ENCODE measurements at places on chromosomes 16 and 17. TPM values are rescaled to one million over a fixed set of nuclear protein-coding genes. Genes with fewer than 3 reads are reported as not detected.

DNA sequence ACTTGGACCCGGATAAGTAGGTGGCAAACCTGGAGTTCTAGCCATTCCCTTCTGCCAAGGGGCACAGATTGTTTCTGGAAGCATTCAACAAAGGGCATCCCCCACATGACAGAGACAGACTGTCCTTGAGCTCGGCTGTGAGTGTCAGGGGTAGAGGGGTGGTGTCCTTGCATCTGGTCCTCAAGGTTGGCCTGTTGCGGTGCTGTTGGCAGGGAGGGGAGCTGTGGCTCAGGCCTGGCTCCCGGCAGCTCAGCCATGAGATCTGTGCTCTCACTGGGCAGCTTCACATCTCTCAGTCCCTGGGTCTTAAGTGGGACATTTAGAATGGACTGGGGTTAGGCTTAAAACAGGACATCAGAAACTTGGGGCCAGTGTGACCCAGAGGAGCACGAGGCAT is 20.4 kb downstream of the CCDC182 start:
- no peak overlapping the region for H3K4me3 ChIP-seq
- no peak overlapping the region for H3K27ac ChIP-seq
- no peaks in the 10 kb centered on the region for H3K36me3 ChIP-seq

GRCh38 chr17:4465786-4466185 is 32.0 kb downstream of the SPNS3 start:
- no peaks in the 10 kb centered on the region for H3K27me3 ChIP-seq
- H3K36me3 ChIP-seq: no peaks in the 10 kb centered on the region
- H3K4me3 ChIP-seq: no peak overlapping the region
- no peak overlapping the region for H3K27ac ChIP-seq
- H3K4me1 ChIP-seq: no peaks in the 10 kb centered on the region

DNA sequence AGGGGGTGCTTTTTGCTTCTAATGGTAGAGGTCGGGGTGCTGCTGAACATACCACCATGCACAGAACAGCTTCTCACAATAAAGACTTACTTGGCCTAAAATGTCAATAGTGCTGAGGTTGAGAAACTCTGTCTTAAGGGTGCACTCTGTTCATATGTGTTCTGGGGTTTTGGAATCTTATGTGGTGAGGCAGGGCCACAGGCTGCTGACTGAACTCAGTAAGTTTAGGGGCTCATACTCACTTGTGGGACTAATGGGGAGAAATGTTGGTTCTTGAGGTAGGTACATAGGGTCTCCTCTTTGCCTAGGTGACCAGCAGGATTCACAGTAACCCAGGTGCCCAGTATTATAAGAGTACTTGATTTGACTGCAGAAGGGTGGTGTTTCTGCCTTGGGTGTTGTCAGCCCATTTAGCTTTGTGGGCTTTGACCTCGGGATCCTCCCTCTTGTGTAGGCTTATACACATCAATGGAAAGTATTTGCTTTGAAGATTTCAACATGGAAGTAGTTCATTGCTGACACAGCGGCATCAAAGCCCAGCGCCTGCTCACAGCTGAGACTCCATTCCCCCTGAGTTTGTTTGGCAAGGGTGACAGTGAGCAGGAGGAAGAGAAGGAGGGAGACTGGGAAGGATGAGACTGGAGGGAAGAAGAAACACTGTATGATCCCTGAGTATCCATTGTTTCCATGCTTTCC is 17.2 kb downstream of the SLC7A6 start:
- no peak overlapping the region for H3K27ac ChIP-seq
- H3K36me3 ChIP-seq: no peaks in the 10 kb centered on the region
- H3K4me3 ChIP-seq: no peak overlapping the region

DNA sequence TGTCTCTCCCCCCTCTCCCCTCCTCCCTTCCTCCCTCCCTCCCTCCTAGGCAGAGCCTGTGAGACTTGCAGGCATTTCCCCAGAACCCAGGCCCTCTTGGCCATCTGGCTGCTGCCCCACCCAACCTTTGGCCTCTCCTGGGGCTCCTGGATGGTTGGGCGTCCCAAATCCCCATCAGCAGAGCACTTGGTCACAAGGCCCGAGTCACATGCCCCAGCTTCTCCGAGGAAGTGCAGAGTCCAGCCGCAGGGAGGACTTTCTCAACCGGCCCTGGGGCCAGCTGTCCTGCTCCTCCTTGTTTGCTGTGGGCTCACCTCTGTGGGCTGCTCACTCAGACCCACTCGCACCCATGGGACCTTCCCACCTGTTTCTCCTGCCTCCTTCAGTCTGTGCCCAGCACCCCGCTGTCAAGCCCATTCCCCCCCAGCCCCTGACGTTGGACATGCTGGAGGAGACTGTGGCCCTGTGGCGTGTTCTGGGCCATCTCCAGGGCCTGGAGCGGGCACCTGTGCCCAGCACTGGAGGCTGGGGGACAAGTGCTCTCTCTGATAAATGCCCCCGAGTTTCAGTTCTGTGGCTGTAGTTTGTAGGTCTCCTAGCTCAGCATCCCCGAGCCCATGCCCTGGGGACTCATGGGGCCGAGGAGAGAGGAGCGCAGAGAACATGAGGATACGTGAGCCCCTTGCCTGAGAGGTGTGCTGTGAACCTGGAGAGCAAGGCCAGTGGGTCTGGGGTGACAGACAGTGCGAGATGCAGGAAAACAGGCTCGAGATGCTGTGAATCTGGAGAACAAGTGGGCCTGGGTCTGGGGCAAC is 42.3 kb upstream of the ZNF750 start:
- no peaks in the 10 kb centered on the region for H3K36me3 ChIP-seq
- H3K4me3 ChIP-seq: no peak overlapping the region
- peaks cover 30% of the 10 kb centered on the region for H3K4me1 ChIP-seq
- peak overlapping the region; percentile 89 for H3K27ac ChIP-seq

DNA sequence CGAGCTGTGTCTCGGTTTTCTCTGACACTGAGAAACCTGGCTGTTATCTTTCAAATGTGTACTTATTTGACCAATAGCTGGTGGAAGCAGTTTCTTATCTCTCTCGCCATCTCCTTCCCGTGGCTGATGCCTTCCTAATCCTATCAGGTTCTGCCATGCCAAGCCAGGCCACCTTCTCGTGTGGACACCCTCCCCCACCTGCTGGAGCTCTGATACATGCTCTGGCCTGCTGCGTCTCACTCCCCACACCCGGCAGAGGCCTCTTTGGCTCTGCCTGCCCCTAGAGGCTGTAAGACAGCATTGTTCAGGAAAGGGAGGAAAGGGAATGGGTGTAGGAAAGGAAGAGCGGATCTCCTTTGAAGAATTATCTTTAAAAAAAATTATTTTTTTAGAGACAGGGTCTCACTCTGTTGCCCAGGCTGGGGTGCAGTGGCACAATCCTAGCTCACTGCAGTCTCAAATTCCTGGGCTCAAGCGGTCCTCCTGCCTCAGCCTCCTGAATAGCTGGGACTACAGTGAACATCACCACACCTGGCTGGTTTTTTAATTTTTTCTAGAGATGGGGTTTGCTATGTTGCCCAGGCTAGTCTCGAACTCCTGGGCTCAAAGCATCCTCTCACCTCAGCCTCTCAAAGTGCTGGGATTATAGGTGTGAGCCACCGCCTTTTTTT is 7.5 kb upstream of the ARMC5 start:
- H3K4me1 ChIP-seq: peaks cover 3% of the 10 kb centered on the region
- no peak overlapping the region for H3K4me3 ChIP-seq
- no peaks in the 10 kb centered on the region for H3K36me3 ChIP-seq
- DNase-seq: no peak

DNA sequence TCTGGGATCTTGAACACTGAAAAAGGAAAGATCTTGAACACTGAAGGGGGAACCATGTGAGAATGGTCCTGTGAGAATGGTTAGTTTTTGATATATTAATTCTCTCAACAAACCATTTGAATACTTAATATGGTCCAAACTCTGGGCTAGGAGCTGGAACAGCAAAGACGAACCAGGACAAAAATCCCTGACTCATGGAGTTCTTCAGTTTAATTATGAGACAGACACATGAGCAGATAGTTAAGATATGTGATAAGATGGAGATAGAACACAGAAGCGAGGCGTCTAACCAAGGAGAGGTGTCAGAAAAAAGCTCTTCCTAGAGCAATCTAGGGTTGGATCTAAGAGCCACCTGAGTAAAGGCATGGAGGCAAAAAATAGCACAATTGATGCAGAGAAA is 1.6 kb downstream of the CKLF start:
- DNase-seq: no peak
- H3K4me1 ChIP-seq: peaks cover 17% of the 10 kb centered on the region
- no peak overlapping the region for H3K4me3 ChIP-seq
- H3K27ac ChIP-seq: no peak overlapping the region
- H3K27me3 ChIP-seq: no peaks in the 10 kb centered on the region

- no peak overlapping the region for H3K27ac ChIP-seq
- no peak overlapping the region for H3K4me3 ChIP-seq
- H3K4me1 ChIP-seq: no peaks in the 10 kb centered on the region
These were observed 192.6 kb downstream of the PARN start for GRCh38 chr16:14437426-14437825.

GRCh38 chr17:49486012-49486641 is 9.0 kb upstream of the NGFR start:
- H3K4me3 ChIP-seq: no peak overlapping the region
- DNase-seq: no peak
- no peaks in the 10 kb centered on the region for H3K27me3 ChIP-seq
- no peaks in the 10 kb centered on the region for H3K4me1 ChIP-seq
- no peak overlapping the region for H3K27ac ChIP-seq
- H3K36me3 ChIP-seq: no peaks in the 10 kb centered on the region

DNA sequence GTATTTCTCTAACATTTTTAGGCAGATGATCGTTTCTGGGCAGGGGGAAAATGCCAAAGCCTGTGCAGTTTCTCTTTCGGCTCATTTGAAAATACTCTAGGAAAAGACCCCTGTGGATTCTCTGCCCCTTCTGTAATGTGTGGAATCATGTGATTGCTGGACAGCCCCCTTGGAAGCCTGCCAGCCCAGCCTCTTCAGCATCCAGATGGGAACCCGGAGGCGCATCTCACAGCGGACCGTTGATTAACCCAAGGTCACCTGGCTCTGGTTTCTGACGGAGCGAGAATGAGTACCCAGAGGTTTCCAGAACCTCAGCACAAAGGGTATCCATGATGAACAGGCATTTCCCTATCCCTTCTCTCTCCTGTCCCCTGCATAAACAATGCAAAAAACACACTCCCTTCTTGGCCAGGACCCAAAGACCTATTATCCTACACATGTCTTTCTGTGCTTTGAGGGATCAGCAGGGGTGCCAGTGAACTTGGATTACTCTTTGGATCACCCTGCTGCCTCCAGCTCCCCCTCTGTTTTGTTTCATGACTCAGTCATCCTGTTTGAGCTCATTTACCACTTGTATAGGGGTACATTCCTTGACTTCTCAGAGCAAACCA is 957.1 kb upstream of the RBFOX1 start:
- DNase-seq: no peak
- no peak overlapping the region for H3K4me3 ChIP-seq
- no peaks in the 10 kb centered on the region for H3K27me3 ChIP-seq
- no peaks in the 10 kb centered on the region for H3K36me3 ChIP-seq

DNA sequence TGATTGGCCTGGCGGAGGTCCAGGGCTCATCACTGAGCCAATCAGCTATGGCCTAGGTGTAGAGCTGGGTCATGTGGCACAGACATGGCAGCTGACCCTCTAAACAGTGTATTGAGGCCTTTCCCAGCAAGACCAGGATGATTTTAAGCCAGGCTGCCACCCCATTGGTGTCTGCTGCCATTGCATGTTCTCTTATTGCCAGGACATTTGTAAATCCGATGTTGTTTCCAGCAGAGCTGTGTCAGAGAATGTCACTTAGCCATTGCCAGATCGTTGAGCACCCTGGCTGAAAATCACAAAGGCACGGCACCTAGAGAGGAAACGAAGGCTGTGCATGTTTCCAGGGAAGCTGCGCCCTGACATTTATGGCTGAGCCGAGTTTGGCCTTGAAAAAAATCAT is 33.4 kb downstream of the RBFOX1 start:
- no peak for DNase-seq
- H3K27ac ChIP-seq: no peak overlapping the region
- no peaks in the 10 kb centered on the region for H3K4me1 ChIP-seq
- H3K36me3 ChIP-seq: no peaks in the 10 kb centered on the region

DNA sequence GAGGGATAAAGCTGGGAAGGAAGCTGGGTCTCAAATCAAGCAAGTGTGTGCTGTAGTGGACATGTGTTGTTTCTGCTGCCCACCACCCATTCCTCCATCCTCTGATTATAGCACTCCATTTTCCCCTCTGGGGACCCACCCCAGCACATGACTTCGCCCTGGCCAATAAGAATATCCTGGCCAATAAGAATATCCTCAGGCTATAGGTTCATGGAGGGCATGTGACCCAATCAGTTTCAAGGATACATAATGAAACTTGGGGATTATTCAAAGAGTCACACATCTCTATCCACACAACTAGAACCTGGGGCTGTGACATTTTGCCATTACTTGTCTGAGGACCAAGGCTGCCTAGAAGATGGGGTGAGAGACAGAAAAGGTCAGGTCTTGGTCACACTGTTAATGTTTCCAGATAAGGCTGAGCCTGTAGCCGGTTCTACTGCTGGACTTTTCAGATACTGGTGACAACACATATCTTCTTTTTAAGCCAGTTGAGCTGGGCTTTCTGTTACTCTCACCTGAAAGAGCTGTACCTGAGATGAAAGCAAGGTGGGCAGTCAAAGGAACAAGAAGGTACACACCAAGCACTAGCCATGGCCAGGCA is 33.7 kb downstream of the MYO18A start:
- H3K27ac ChIP-seq: no peak overlapping the region
- H3K36me3 ChIP-seq: no peaks in the 10 kb centered on the region
- H3K4me1 ChIP-seq: peaks cover 8% of the 10 kb centered on the region
- H3K4me3 ChIP-seq: no peak overlapping the region

- no peak overlapping the region for H3K27ac ChIP-seq
- no peak for DNase-seq
- peak overlapping the region; percentile 70 for H3K4me3 ChIP-seq
- no peaks in the 10 kb centered on the region for H3K4me1 ChIP-seq
- H3K27me3 ChIP-seq: no peaks in the 10 kb centered on the region
These were observed 1.7 kb downstream of the CMTM3 start for GRCh38 chr16:66605979-66606751.

- H3K36me3 ChIP-seq: no peaks in the 10 kb centered on the region
- H3K27me3 ChIP-seq: no peaks in the 10 kb centered on the region
- H3K4me3 ChIP-seq: no peak overlapping the region
- DNase-seq: peak; percentile 82
- H3K27ac ChIP-seq: peak overlapping the region; percentile 67
These were observed 26.6 kb downstream of the GSE1 start for GRCh38 chr16:85639529-85640253.

- no peaks in the 10 kb centered on the region for H3K36me3 ChIP-seq
- no peak overlapping the region for H3K4me3 ChIP-seq
- H3K4me1 ChIP-seq: no peaks in the 10 kb centered on the region
- H3K27me3 ChIP-seq: no peaks in the 10 kb centered on the region
- DNase-seq: no peak
- H3K27ac ChIP-seq: no peak overlapping the region
These were observed 25.0 kb upstream of the KCNJ2 start for GRCh38 chr17:70144260-70144846.

GRCh38 chr16:58732545-58733247 is 1.4 kb downstream of the GOT2 start:
- H3K4me3 ChIP-seq: no peak overlapping the region
- H3K4me1 ChIP-seq: peaks cover 10% of the 10 kb centered on the region
- peak overlapping the region; percentile 67 for H3K27ac ChIP-seq
- no peaks in the 10 kb centered on the region for H3K36me3 ChIP-seq
- H3K27me3 ChIP-seq: no peaks in the 10 kb centered on the region

The CUEDC1 gene
- total RNA-seq: 20.7 TPM

The CEP295NL gene
- total RNA-seq: 4.8 TPM

The PRSS8 gene
- 48.3 TPM for total RNA-seq

The TMC5 gene
- total RNA-seq: 5.3 TPM

The SHISA9 gene
- total RNA-seq: 0.69 TPM

The SLC38A8 gene
- total RNA-seq: not detected

The EMP2 gene
- total RNA-seq: 13.0 TPM
